ENCODE measurements at places on chromosomes 1 and 21.

GRCh38 chr1:41341365-41341683 is 19.9 kb upstream of the FOXO6 start:
- DNase-seq = no peak

DNA sequence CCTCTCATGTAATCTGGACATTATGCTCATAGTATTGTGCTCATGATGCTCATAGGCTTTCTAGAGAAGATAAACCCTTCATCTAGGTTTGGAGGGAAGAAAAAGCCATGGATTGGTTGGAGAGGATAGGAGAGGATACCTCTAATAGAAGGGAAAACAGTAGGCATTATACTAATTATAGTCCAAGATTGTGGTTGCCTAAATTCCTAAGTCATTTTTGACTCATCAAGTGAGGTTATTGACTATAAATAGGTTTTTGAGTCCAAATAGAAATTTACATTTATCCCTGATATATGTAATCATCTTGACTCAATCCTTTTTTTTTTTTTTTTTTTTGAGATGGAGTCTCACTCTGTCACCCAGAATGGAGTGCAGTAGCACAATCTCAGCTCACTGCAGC is 5.0 kb downstream of the SYT11 start:
- no peak for DNase-seq

DNA sequence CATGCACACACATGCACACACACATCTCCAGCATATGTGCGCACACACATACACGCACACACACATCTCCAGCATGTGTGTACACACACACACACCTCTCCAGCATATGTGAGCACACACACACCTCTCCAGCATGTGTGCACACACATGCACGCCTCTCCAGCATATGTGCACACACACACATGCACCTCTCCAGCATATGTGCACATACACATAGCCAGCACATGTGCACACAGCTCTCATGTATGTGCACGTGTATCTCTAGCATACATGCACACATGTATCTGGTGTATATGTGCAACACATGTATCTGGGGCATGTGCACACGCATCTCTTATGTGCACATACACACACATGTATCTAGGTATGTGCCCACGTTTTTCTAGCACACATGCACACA is 57.9 kb downstream of the SLC19A1 start:
- DNase-seq = no peak

- DNase-seq = no peak
These were observed 4.3 kb downstream of the TCHH start for GRCh38 chr1:152110860-152111514.

DNA sequence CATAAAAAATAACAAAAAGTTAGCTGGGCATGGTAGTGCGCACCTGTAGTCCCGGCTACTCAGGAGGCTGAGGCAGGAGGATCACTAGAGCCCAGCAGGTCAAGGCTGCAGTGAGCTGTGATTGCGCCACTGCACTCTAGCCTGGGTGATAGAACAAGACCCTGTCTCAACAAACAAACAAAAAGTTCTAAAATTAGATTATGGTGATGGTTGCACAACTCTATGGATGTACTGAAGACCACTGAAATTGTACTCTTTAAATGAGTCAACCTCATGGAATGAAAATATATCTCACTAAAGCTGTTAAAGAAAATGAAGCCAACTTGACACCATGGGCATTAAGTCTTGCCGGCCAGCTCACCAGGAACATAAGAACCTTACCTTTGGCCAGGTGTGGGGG is 9.1 kb downstream of the MRAP start:
- no peak for DNase-seq

DNA sequence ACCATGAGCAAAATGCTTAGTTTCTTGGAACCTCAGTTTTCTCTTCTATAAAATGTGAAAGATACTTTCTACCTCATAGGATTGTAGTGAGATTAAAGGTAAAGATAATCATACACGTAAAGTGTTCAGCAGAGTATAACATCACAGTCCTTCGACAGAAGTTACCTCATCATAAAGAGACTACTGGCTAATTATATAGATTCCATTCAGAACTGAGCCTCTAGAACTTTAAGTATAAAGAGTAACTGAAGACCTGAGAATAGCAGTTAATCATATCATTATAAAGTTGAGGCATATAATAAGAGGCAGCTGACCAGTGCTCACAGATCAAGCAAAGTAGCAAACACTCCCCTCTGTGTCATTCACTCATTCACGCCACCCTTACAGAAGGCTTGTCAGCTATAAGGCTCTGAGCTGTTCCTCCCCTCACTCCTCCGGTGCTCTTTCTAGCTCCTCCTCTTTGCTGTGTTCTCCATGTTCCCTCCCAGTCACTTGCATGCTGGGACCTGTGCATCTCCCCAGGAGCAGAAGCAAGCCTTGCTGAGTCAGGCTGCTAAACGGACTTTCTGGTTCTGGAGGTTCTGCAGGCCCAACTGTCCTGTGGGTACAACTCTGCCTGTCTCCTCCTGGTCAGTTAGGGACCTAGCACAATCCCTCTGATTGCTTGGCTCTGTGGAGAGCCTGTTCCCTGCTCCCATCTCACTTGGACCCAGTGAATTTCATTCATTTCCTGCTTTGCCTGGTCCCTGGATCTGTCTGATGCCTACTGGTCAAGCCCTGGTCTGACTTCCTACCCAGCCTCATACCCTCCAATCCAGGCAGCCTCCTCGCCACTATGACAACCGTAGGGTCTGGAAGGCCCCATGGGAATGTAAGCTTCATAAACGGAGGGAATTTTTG is 28.3 kb upstream of the LY9 start:
- DNase-seq = no peak

- DNase-seq = no peak
These were observed 14.6 kb upstream of the AHDC1 start for GRCh38 chr1:27618341-27619082.

- DNase-seq = no peak
These were observed 1064.4 kb downstream of the NCAM2 start for GRCh38 chr21:22062472-22063139.
